Karpas-422 (cell line): ENCODE measurements at places on chromosomes 3 and 15.

DNA sequence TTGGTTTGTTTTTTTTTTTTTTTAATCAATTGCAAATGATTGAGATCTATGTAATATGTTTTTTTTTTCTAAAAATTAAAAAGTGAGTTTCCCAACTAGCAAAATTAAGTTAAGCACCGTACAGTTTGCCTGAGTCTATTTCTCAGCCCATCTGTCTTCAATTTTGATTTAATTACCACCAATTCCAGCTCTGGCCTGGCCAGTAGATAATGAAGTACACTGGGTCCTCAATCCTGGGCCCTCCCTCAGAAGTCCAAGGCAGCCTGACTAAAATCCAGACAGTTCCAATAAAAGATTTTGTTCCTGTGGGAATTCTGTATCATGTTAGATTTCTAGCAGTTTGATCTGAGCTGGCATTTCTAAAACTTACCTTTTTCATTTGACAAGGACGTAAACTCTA lies 887.2 kb downstream of the NAALADL2 start:
- no peak for DNase-seq

- DNase-seq = no peak
Measured at GRCh38 chr3:43062040-43062563, 43.8 kb downstream of the POMGNT2 start.

- no peak for DNase-seq
Measured at GRCh38 chr15:90816401-90817116, 51.8 kb upstream of the FURIN start.

DNA sequence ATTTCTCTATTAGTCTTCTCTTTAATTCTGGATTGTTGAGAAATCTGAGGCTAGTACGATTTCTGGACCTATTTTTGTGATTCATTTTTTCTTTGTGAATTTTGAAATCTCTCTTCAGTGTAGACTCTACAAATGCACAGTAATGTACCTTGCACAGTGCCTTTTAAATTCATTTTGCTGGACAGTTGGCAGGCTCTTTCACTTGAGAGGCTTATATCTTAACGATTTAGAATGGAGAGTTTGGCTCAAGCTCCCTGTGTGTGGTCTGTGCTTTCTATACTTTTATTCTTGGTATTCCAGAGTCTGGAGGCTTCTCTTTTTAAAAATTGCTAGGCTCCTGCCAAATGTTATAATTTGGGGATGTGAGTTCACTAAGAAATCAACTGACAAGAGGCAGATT lies 8.8 kb downstream of the CRYBG3 start:
- peak; percentile 6 for DNase-seq

DNA sequence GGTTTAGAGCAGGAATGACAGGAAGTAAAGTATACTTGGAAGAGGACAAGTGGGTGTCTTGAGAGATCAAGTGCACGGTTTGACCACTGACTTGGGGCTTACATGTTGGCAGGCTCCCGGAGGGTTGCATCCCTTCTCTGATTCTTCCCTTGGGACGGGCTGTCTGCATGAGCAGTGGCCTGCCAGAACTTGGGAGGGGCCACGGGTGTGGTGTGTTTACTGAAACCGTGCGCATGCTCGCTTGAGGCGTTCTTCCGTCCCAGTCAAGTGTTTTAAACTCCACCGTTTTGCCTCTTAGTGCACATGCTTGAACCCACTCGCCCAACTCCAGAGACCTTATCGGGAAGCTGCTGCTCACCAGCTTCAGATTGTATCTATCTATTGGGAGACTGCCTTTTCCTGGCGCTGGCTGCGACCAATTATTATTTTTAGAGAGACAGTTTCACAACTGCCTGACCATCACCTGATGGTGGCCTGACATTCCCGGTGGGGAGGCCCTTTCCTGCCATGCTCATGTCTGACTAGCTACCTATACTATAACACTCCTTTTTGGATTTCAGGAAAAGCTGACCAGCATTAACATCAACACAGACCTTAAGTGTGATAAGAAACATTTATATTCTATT lies 14.9 kb upstream of the C3orf22 start:
- DNase-seq = no peak

- peak; percentile 85 for DNase-seq
Measured at GRCh38 chr3:149487598-149488197, 13.2 kb downstream of the TM4SF4 start.

DNA sequence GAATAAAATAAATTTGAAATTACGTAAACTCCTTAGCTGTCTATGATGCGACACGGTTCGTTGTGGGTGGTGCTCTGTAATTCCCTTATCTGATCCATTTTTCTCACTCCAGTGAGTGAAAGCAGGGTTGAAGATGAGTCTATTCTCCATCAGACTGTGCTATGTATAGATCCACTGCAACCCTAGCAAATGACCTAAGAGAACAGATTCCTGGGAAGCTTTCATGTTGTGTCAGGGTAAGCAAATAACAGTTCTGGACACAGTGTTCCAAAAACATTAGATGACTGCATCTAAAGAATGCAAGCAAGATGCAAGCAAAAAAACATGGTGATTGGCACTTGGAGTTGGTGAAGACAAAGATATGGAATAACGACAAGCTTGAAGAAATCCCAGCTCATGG lies 239.3 kb downstream of the SLC9A9 start:
- peak; percentile 28 for DNase-seq

DNA sequence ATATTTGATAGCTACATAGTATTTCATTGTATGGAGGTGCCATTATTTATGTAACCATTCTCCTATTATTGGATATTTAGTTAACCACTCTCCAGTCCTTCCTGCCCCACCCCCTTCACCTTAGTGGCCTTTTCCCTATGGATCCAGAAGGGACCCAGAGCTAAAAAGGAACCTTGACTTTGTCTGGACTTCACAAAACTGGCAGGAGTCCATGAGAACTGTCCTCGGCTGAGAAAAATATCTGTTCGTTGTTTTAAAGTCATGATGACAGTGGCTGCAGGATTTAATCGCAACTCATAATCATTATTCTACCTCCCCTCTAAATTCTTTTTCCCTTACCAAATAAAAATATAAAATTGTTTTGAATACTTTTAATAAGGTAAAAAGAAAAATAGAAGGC lies 129.7 kb downstream of the CMSS1 start:
- no peak for DNase-seq

- DNase-seq = peak; percentile 71
Measured at GRCh38 chr3:52057812-52058495, 1.6 kb upstream of the DUSP7 start.

GRCh38 chr3:27326202-27326601 lies 43.0 kb downstream of the NEK10 start:
- no peak for DNase-seq

DNA sequence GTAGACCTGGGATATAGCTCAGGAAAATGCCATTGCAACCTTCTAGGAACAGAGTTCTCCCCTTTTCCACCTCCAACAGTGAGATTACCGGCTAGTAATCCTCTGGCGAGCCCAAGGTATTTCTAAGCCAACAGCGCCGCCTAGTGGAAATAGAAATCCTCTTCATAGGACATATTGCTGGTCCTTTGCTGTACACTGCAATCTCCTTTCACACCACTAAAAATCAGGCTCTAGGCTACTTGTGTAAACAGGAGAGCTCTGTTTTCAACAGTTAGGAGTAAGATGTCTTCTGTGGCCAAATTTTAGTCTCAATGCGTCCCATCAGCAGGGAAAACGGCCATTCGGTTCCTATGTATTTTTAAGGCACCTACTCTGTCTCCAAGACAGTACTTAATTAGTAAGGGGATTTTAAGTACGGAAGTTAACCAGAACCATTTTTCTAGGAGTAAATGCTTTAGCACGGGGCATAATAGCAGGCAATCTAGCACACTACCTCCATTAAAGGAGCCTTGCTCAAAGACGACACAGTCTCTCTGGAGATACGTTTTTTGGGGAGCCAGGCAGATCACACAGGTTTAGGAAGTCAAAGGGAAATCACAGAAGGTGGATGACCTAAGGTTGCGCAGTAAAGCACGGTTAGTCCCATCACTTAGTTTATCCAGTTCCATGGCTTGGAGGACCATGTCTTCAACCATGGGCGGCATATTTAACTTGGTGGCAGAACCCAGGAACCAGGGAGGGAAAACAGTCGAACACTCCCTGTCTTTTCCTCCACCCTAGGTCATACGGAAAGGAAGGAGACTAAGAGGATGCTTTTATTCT lies 43.8 kb downstream of the NCEH1 start:
- DNase-seq = peak; percentile 92

GRCh38 chr15:47299846-47300434 lies 417.4 kb upstream of the SEMA6D start:
- no peak for DNase-seq

GRCh38 chr15:65595960-65596359 lies 15.0 kb downstream of the INTS14 start:
- peak; percentile 68 for DNase-seq
